ENCODE measurements at places on chromosomes 5 and 9.

DNA sequence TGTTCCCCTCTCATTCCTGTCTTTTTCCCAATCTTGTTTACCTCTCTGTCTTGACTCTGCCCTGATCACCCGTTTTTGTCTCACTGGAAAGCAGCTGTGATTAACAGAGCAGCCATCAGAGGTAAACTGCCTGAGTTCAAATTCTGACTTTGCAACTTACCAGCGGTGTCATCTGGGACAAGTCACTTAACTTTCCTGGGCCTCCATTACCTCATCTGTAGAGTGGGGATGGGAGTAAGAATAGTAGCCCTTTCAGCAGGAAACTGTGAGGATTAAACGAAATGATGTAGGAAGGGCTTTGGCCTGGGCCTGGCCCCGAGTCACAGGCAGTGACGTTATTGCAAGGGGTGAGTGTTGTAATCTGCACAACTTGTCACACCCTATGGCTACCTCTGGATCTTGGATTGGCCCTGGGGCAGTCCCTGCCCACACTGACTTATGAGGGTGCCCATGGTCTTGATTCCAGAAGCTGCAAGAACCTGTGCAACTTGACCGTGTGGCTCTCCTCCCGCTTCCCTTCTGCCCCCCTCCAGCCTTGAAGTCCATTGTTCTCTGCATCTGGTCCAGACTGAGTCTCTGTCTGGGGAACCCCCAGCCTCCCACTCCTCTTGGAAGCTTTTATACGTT, 657 bp upstream of the PCDH12 start:
- DNase-seq, result no peak

GRCh38 chr9:115694014-115694413, 459.6 kb upstream of the PAPPA start:
- no peak for DNase-seq

- DNase-seq, result no peak
Observed at GRCh38 chr9:98317134-98317857, 61.8 kb upstream of the TBC1D2 start.

DNA sequence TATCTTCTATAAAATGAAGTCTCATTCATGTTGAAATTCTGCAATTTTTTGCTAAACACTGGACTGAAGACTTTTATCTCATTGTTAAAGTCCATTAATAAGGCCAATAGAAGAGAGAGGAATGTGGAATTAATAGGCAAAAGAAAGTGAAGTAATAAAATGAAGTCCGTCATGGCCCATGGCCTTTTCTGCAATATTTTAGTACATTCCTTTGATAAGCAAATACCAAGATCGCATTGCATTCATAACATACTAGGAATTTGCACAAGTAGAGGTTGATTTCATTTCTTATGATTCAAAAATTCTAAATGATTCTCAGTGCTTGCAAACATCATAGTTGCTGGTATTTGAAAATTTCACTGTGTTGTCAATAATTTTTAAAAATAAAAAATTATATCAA, 664.0 kb downstream of the NR2F1-AS1 start:
- no peak for DNase-seq
